ENCODE measurements at places on chromosomes 5 and 9. TPM values are rescaled to one million over a fixed set of nuclear protein-coding genes. Genes with fewer than 3 reads are reported as not detected.

The C5orf63 gene
- total RNA-seq = 8.2 TPM

The IFNB1 gene
- 5.8 TPM for total RNA-seq

The RAD50 gene
- total RNA-seq = 35.9 TPM

The PLCXD3 gene
- total RNA-seq = 5.3 TPM

The ADAMTS2 gene
- total RNA-seq = 152 TPM

The HMGCS1 gene
- total RNA-seq = 98.2 TPM

The GTF3C5 gene
- total RNA-seq = 15.4 TPM

The C5orf47 gene
- total RNA-seq = 16.6 TPM

DNA sequence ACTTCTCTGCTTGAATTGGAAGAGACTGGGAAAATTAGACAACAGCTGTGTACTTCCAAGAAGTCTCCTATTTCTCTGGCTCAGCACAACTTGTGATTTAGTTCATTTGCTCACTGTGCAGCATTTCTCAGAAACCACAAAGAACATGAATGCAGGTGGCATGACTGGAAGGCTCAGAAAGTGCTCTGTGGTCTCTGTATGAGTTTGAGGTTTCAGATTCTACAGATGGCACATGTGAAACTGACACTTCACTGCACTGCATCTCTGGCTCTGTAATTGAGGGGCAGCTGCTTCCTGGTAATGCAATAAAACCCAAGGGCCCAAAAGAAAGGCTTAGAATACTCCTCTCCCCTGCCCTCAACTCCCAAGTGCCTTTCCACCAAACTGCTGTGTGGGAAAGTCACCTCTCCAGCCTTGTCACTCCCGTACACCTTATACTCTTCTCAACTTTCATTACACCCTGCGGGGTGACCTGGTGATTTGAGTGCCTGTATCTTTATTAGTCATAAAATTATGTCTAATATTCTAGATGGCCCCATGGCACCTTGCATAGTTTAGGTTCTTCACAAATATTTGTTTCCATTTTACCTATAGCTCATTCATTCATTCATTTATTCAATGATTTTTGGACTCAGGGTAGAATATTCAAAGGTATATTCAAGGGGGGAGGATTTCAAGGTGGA, 82.5 kb downstream of the ESM1 start:
- DNase-seq = no peak

DNA sequence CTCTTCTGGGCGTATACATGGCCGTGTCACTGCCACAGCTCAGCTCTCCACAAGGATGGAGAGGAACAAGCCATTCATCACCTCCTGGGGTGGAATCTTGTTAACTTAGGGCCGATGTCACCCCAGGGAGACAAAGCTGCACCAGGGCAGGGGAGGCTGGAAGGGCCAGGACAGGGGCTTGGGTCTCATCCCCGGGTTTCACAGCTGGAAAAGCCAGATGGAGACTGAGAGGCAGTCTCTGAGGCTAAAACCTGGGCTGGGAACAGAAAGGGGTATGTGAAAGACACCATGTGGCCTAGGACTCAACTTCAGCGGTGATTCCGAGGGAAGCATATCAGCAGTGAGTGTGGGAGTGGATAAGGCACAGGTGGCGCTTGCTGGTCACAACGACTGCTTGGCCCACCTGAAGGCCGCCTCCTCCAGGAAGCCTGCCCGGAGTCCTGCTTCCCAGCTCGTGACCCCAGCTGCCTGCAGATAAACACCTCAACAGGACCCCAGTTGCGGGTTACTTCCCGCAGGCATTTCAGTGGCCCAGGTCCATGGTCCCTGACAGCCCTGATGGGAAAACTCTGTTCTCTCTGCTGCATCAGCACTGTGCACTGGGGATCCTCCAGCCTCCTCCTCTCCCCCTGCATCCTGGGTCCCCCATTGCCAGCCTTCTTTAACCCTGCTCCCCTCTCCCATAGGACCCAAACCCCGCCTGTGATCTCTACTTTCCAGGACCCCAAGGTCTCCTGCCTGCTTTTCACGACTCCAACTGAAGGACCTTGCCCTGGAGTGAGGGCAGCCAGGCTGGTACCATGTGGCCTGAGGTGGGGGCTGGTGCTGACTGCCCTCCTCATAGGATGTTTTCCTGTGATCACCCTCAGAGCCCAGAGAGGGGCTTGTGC, 51.7 kb upstream of the FCN1 start:
- no peak for DNase-seq

DNA sequence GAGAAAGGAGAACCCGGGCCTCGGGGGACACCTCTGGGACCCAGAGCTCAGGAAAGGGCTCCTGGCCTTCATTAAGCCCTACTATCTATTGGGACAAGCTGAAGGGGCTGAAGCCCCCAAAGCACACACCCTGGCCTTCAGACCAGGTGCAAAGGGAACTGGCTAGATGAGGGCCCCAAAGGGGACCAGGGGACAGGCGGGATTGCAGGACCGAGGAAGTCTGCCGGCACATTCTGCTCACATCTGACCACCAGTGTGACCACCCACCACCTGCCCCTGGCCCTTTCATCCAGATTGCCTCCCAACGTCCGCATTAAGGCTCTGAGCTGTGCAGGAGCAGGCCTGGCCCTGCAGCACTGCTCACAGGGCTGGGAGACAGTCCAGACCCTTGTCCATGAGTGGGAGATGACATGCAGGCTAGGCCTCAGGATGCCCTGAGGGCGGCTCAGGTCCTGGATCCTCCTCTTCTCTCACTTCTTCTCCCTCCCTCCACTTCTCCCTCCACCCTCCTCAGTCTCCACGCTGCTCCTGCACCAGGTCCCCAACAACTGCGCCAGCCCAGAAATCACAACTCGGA, 19.2 kb downstream of the PSD2 start:
- no peak for DNase-seq

DNA sequence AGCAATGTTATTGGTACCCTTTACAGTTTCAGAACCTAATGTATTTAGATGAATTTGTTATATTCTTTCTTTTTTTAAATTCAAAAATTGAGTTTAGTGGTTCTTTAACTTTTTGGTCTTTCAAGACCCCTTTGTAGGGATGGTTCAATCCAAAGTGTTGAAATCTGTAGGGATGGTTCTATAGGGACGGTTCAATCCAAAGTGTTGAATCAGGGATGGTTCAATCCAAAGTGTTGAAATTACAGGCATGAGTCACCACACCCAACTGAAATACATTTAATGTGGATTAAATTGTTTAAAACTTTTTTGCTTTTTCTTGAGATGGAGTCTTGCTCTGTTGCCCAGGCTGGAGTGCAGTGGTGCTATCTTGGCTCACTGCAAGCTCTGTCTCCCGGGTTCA, 30.6 kb downstream of the SNX2 start:
- no peak for DNase-seq

DNA sequence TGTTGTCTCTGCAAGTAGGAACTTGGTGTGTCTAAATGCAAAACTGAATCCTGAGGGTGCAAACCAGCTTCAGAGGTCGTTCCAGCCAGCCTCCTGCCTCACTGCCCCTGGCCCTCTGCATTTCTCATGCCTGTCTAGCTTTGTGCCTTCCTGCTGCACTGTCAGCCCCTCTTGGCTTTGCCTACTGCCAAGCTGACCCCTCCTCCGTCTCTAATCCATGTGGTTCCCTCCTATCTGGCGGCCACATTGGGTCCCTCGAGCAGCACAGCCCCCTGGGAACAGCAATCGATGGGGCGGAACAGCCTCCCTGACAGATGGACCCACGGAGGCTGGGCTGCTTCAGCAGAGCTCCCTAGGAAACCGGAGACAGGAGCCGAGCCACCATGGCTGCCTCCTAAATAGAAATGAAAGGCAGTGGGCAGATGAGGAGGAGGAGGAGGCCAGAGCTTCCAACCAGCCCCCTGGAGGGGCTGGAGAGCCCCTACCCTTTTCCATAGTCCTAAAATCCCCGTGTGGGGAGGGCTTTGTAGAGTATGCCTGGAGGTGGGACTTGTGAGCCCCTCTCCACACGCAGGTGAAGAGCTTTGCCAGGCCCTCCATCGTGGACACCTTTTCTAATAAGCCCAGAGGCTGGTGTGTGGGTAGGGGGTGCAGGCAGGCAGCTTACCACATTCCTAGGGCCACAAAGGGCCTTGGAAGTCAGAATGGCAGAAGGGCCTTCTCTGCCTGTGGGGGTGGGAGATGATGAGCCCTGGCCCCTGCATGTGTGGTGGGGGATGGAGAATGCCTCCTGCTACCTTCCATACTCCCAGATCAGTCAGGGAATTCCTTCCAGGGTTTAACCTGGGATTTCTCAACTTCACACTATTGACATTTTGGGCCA, 9.2 kb upstream of the CXXC5 start:
- DNase-seq = no peak

- DNase-seq = no peak
Measured at GRCh38 chr9:12794101-12794799, 19.4 kb downstream of the LURAP1L start.

DNA sequence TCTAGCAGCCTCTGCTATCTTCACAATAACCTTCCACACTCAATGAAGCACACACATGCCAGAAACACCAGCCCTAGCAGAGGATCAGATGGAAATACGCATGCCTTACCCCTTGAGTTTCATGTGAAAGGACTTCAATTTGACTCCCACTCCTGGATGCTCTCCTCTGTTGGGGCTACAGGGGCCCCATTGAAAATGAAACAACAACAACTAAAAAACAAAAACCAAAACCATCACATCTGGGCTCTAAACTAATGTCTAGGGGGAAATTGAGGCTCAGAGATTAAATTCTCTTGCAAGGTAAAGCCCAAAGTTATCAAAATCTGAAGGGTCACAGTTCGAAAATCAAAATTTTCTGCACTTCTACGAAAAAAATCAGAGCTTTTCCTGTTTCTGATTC, 7.9 kb upstream of the RFESD start:
- no peak for DNase-seq

- DNase-seq = peak; percentile 71
Measured at GRCh38 chr5:159094745-159095144, 5.0 kb downstream of the EBF1 start.

DNA sequence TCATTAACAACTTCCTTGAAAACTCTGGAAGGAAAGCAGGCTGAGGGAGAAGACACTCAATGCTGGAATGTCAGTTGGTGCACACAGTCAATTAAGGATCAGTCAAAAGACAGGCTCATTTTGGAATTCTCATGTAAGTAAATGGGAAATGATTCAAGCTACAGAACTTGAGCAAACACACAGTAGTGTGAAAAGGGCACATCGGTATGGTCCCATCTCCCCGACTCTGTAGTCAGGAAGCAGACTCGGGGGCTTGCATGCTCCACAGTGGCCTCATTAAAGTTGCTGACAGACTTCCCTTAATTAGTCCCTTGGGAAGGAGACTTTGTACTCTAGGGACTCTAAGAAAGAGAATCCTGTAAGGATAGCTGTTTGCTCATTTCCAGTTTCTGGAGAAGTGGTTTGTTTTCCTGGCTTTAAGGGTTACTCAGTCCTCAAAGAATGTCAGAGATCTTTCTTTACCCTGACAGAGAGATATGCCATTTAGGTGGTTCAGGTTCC, 339.2 kb downstream of the ADAMTS6 start:
- peak; percentile 7 for DNase-seq

DNA sequence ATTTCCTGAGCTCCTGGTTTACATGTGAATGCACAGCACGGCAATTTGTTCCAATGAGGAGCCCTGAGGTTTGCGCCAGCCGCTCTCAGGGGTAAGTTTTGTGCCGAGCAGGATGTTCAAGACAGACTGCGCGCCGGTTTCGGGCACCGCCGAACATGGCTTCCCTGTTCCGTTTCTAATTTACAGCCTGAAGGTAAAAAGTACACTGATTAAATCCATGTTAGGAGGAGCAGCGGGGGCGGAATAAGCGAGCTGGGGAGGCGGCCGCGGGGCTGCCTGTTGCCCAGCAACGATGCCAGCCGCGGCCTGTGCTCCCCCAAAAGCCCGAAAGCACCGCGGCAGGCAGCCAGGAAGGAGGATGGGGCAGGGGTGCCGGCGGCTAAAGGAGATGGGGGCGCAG, 6.4 kb downstream of the SOWAHA start:
- DNase-seq = no peak

DNA sequence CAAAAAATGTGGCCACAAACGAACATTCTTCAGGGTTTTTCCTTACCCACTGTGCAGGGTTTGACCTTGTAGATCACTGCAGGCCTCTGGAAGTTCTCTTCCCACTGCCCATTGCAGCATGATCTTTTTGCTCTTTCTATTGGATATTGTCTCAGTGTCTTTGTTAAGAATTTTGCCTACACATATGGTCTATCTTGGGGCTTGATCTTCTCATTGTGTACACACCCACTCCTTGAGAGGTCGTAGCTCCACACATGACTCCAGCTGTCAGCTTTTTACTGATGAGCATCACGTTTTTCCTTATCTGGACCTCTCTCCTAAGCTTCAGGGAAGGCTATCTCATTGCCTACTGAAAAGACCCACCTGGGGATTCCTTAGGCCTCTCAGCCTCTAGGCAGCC, 3.0 kb upstream of the GLRX start:
- DNase-seq = no peak

DNA sequence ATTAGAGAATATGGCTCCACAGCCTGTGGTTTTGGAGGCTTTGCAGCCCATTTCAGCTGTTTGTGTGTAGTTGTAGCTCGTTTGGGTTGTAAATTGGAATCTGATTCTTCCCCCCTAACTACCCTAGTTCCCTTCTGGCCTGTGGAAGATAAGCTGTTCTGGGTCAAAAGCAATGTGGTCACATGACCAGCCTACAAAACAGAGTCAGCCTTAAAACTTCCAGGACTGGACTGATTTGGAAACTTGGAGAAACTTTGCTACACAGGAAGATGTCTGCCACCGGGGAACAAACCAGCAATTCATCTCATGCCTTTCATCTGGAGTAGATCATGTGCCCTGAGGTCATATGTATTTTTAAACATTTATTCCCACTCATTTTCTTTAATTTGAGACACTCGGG, 83.8 kb downstream of the DAPK1 start:
- peak; percentile 77 for DNase-seq

GRCh38 chr9:22700171-22700570, 253.5 kb downstream of the DMRTA1 start:
- DNase-seq = no peak

DNA sequence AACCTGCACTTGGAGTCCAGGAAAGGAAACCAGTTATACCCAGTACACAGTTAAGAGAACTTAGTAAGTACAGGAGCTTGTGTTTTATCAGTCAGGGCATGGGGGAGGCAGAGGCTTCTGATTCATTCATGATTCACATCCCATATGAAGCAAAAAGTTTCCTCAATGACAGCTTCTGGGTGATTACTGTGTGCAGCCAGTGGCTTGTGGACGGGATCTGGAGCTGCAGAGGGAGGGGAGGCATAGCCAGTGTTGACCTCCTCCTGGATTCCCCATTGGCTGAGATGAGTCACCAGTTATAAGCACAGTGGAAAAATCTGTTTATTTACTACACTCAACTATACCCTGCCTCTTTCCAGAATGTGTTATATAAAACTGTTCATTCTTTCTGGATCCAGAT, 17.7 kb downstream of the IL31RA start:
- peak; percentile 87 for DNase-seq

- no peak for DNase-seq
Measured at GRCh38 chr9:22483528-22484070, 37.0 kb downstream of the DMRTA1 start.

- no peak for DNase-seq
Measured at GRCh38 chr5:60541980-60542379, 158.0 kb downstream of the DEPDC1B start.

- DNase-seq = no peak
Measured at GRCh38 chr5:134130239-134130945, 15.9 kb downstream of the TCF7 start.

All from umbilical cord (tissue), 2 donors.